ENCODE measurements at places on chromosomes 1 and 21. TPM values are rescaled to one million over a fixed set of nuclear protein-coding genes. Genes with fewer than 3 reads are reported as not detected.

- DNase-seq = no peak
These were observed 130.5 kb downstream of the PSMG1 start for GRCh38 chr21:39052718-39053117.

GRCh38 chr1:173205146-173206051, 1.7 kb downstream of the TNFSF4 start:
- DNase-seq = peak; percentile 88

- DNase-seq = no peak
These were observed 116.3 kb downstream of the AK5 start for GRCh38 chr1:77398152-77398551.

DNA sequence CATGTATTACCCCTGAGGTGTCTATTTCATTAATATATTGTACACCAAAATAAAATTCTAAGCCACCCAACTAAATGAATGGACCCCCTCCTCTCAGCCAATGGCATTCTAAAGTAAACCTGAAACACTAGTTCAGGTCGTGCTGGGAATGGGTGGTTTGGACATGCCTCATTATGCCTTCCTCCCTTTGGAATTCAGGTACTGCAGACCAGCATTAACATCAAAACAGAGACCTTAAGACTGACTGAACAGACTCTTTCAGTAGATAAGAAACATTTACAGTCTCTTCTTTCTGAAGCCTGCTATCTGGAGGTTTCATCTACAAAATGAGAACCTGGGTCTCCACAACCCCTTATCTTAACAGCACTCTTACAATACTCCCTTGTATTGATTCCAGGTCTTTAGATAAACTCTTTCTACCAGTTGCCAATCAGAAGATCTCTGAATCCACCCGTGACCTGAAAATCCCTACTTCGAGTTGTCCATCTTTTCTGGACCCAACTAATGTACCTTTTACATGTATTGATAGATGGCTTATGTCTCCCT, 93.6 kb downstream of the PKN2 start:
- DNase-seq = no peak

- no peak for DNase-seq
These were observed 9.5 kb upstream of the IL24 start for GRCh38 chr1:206887701-206888100.

- peak; percentile 5 for DNase-seq
These were observed 844 bp downstream of the ZMYM6 start for GRCh38 chr1:35030756-35031446.

GRCh38 chr21:46394595-46395104, 64.0 kb upstream of the DIP2A start:
- no peak for DNase-seq

GRCh38 chr1:6688001-6688400, 13.6 kb downstream of the DNAJC11 start:
- no peak for DNase-seq

The PDPN gene
- total RNA-seq = not detected

The KCNE2 gene
- total RNA-seq = not detected

The THBS3 gene
- total RNA-seq = 0.39 TPM

All from HepG2 (cell line).